ENCODE measurements at places on chromosomes 4 and X.

GRCh38 chr4:119615068-119615719, 13.4 kb downstream of the PDE5A start:
- no peak for DNase-seq

DNA sequence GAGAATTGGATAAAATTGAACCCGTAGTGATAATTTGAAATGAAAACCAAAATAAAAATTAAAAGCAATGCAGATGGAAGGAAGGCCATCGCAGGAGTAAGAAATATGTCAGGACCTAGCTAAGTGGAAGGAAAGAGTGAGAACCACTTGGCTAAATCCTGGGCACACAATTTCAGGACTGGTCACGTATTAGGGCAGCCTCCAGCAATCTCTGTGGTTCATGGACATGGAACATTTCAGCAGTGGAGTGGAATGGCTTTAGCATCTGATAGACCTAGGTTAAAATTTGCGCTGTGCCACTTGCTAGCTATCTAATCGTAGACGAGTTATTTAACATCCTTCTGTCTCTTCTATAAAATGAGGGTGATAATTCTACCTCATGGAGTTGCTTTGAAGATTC, 71.1 kb downstream of the DCK start:
- DNase-seq = no peak

DNA sequence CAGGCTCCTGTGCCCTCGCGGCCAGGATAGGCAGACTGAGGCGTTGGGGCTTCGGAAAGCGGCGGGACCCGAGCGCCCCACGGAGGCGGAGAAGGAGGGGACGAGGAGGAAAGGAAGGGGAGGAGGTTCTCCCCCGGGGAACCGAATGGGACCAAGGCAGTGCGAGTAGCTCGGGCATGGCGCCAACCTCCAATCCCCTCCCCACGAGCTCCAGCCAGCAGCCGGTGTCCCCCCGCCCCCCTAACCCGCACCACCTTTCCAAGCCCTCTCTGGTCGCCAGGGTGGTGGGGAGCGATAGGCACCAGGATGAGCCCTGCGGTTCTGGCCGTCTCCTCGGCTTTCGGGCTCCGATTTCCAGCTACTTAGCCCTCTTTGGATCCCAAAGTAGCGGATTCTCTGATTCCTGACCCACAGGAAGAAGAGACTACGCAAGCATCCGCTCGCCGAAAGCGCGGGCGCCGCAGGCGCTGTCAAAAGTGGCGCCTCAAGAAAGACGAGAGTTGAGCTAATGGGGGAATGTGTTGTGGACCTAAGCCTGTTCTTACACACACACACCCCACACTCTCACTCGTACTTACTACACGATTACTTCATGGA, 15.2 kb upstream of the ZIC3 start:
- DNase-seq = no peak

- DNase-seq = no peak
Observed at GRCh38 chrX:149987613-149988012, 49.3 kb upstream of the EOLA2 start.

GRCh38 chrX:77962068-77962902, 7.2 kb downstream of the PGAM4 start:
- no peak for DNase-seq

DNA sequence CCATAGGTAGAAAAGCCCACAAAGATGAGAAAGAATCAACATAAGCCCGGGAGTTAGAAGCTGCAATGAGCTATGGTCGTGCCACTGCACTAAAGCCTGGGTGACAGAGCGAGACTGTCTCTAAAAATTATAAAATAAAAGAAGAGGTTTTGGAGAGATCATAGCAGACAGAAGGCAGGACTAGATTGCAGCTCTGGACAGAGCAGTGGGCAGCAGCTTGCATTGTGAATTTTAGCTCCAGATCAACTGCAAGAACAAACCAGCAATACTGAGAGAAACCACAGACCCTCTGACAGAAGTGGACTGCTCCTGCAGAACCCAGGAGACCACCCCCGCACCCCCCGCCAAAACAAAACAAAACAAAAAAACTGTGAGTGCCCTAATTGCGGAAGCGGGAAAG, 30.6 kb downstream of the SOWAHB start:
- DNase-seq = no peak
